CD4-positive, alpha-beta T cell treated with Interleukin-15 for 4 hours (primary cell): ENCODE measurements at places on chromosomes 1 and 21.

DNA sequence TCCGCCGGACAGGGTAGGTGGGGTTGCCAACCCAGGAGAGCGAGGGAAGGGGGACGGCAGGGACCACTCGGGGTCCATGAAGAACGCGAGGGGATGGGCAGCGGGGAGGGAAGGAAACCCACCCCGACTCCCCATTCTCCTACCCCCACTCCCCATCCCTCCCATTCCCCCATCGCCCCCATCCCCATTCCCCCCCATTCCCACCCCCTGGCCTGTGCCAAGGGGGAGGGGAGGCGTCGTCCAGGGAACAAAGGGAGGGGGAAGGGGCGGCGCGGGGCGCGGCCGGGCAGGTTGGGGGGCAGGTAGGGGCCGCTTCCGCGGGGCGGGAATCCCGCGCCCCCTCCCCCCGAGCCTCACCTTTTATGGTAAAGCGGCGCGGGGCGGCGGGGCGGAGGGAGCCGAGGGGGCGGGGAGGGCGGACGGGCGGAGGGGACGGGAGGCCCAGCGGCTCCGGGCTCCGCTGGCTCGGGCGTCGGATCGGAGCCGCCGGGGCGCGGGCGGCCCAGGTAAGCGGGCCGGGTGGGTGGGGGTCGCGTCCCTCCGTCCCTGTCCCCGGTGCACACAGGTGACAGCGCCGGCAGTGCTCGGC is at the start of gene FBLIM1:
TSS of gene FBLIM1 (plus strand) at position 453 of the 589 bp plus-strand sequence. CDS start 6,189 bp downstream, outside the sequence.
- DNase-seq = no peak

DNA sequence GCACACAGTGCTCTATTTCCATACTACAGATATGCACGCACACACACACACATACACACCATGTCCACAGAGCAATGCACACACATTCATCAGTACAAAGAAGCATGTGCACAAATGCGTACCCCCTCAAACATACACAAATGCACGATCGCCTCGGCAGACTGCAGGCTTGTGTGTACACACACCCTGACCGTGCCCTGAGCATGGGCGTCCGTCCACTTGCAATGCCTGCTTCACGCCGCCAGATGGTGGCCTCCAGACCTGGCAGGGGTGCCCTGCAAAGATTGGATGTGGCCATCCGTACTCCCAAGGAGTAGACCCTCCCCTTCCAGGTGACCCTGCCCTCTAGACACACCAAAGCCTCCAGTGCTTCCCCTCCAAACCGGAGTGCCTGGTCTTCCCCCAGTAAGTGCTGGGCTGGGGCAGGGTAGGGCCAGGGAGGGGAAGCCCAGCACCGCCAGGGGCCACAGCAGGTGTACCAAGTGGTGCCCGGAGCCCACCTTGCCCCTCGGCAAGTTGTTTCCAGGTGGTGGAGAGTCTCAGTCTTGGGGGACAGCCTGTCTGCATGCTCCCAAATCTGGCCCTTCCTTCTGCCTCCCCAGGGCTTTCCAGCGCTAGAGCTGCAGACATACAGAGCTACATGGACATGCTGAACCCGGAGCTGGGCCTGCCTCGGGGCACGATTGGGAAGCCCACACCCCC is 20.6 kb downstream of the ESPN start:
- peak; percentile 55 for DNase-seq

GRCh38 chr1:205056188-205056611 is 13.2 kb downstream of the CNTN2 start:
- DNase-seq = no peak

DNA sequence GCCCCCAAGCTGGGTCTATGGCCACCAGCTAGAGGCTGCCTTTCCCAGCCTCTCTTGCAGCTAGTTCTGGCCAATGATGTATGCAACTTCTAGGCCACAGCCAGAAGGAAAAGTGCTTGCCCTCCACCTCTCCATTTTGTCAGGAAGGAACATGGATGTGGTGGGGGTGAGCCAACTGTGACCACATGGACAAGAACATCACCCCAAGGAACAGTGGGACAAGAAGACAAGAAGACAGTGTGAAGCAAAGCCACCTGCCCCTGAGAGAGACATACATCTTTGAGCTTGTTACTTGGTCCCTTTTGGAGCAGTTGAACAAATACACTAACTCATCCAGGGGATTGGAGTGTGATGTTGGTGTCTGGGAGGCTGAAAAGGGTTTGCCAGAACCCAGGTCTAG is 105.8 kb upstream of the EDN2 start:
- DNase-seq = no peak

DNA sequence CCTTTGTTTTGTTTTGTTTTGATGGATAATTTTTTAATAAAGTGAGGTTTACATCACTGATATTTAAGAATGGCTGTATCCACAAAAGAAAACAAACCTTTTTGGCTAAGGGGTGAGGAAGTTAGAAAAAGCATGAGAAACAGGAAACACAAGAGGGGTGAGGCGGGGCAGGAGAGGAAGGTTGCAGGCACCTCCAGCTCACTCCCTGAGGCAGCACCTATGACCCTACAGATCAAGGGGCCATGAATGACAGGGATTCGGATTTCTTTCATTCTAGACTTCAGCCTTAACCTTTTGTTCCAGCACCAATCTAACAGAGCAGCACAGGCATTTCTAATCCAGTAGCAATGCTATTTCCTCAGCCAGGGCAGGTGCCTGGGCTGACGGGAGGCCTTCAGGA is 4.4 kb downstream of the CLCA4 start:
- DNase-seq = no peak

DNA sequence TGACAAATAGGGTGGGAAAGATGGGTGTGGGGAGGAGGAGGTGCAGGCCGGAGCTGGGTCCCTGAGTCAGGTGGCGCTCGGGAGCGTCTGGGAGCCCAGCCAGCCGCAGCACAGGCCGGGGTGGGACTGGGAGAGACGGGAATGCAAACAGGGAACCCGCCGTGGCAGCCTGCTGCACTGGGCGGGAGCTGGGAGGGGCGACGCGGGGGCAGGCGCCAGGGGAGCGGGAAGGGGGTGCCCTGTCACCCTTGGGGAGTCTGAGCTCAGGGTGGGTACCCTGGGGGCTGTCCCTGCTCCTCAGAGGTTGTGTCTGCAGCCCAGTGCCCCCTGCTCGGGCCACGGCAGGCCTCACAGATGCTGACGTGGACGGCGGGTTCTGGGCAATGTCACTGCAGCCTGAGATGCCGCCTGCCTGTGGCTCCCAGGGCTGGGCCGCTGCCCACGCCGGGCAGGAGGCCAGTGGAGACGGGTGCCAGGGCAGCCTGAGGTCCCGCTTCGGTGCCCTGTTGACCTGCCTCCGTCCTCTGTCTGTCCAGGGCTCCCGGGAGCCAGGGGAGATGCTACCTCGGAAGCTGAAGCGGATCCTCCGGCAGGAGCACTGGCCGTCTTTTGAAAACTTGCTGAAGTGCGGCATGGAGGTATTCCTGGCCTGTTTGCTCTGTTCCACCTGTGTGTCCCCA is 16.6 kb upstream of the LRRC3 start:
- DNase-seq = no peak
